ENCODE measurements at places on chromosomes 6 and 20.

- no peak for DNase-seq
Observed at GRCh38 chr20:57860576-57860975, 150.8 kb upstream of the PMEPA1 start.

GRCh38 chr6:150380256-150380655 is 11.4 kb downstream of the IYD start:
- peak; percentile 26 for DNase-seq

DNA sequence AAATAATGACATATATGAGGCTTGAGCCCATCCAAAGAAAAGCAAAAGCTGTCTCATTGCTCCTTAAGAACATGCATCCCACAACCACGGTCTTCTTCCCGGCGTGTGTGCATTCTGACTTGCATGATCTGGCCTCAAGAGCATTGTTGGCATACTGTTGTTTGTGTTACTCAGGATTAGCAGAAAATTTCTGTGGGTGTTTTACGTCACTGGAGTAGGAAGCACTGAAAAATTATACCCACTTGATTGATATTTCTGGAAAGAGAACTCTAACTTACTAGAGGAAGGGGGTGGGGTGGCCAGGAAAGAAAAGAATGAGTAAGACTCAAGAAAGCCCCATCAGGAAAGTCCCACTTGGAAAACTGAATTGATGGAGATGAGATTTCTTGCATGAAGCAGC is 326.2 kb upstream of the PRDM1 start:
- DNase-seq, result peak; percentile 92

- DNase-seq, result no peak
Observed at GRCh38 chr20:34863421-34863965, 9.2 kb downstream of the GGT7 start.

GRCh38 chr6:44400572-44400971 is 13.1 kb downstream of the CDC5L start:
- no peak for DNase-seq

DNA sequence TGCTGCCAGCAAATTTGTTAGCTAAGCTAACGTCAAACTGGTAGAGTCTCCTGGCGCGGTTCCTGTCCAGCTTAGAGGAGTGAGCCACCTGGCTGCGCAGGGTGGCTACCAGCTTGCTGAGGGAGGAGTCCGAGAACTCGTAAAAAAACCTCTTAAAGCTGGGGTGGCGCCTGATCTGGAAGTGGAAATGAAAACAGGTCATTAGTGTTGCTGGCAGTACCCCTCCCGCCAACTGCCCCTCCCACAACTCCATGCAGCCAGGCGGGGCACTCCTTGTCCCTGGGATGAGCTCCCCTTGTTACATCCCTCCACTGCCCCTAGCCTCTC is 17.3 kb downstream of the BNIP5 start:
- DNase-seq, result no peak

DNA sequence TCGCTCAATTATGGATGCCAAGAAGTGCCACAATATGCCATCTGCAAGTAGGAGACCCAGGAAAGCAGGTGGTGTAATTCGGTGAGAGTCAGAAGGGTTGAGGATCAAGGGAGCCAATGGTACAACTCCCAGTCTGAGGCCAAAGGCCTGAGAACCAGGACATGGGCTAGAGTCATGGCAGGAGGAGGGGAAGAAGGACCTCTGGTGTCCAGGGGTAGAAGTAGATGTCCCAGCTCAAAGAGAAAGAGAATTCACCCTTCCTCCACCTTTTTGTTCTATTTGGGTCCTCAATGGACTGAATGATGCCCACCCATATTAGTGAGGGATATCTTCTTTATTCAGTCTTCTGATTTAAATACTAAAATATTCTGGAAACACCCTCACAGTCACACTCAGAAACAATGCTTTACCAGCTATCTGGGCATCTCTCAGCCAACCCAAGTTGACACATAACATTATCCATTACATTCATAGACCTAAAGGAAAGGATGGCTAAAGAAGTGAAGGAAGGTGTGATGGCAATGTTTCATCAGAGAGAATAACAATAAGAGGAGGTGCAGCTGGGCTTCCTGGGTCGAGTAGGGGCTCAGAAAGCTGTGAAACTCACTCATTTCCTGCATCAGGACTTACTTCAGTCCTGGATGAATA is 21.2 kb upstream of the HLA-DQA1 start:
- no peak for DNase-seq

- peak; percentile 26 for DNase-seq
Observed at GRCh38 chr6:54191461-54191860, 80.2 kb downstream of the MLIP start.

Measured in fibroblast of skin of right biceps (primary cell).